ENCODE measurements at places on chromosomes 7 and 10. TPM values are rescaled to one million over a fixed set of nuclear protein-coding genes. Genes with fewer than 3 reads are reported as not detected.

- no peak for DNase-seq
These were observed 62.6 kb upstream of the GHITM start for GRCh38 chr10:84076540-84077195.

Gene NPFFR1
- not detected for total RNA-seq

- DNase-seq = no peak
These were observed 1158.5 kb upstream of the C7orf33 start for GRCh38 chr7:147432079-147432478.

Gene ACADSB
- total RNA-seq = 4.7 TPM

DNA sequence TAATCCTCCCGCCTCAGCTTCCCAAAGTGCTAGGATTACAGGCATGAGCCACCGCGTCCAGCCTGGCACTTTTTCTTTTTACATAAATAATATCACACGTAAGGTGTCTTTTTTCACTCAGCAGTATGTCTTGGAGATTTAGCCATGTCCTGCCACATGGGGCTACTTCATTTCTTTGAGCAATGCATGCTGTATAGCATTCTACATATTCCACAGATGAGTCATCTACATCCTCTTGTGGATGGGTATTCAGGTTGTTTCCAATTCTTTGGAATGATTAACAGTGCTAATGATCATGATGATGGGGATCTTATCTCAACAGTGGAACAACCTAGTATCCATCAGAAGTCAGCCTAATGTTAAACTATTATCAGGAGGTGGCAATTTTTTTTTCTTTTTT lies 50.8 kb downstream of the ZNF503 start:
- DNase-seq = peak; percentile 3

Data from glomerular endothelial cell (primary cell).